RPMI8226 (cell line): ENCODE measurements at places on chromosomes 13 and 19.

GRCh38 chr19:3285647-3286176, 61.3 kb downstream of the CELF5 start:
- no peak for DNase-seq

DNA sequence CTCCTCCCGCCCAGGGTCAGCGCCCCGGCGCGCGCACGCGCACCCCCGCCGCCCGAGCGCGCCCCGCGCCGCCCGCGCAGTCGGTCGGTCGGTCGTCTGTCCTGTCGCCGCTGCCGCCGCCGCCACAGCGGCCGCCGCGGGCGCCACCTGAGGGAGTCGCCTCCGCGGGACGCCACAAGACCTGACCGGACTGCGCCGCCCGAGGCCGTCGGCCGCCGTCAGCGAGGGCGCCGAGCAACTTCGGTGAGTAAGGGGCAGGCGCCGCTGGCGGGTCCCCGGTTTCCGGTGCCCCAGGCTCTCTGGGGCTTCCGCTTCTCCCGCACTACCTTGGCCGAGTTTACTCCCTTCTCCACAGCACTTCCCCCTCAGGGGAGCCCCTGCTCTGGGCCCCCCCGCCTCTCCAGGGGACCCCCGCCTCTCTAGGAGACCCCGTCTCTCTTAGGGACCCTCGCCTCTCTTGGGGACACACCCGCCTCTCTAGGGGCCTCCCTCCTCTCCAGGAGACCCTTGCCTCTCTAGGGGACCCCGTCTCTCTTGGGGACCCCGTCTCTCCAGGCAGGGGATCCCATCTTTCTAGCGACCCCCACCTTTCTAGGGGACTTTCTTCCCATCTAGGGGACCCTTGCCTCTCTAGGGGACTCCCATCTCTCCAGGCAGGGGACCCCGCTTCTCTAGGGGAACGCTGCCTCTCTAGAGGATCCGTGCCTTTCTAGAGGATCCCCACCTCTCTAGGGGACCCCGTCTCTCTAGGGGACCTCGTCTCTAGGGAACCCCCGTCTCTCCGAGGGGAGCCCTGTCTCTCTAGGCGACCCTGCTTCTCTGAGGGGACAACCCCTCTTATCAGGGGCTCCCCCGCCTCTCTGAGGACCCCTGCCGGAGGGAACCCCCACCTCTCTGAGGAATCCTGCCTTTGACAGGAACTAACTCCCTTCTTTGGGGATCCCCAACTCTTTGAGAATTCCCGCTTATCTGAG, 19.3 kb upstream of the GATAD2A start:
- no peak for DNase-seq

DNA sequence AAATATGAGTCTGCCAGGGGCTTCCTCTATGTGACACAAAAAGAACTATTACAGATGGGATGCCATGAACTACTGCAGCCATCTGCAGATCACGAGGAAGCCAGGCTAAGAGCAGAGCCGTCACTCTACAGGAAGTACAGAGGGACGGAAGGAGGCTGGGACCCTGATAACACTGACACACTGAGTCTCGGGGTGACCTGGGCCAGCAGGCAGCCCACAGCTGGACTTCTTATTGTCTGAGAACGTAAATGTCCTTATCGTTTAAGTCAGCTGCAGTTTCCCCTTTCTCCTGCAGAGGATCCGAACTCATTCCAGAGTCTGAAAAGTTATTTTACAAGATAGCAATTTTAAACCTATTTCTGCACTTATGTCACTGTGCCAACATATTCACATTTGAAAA, 20.7 kb downstream of the PARP4 start:
- no peak for DNase-seq

- no peak for DNase-seq
Measured at GRCh38 chr19:48466561-48467325, 2.4 kb upstream of the CYTH2 start.

DNA sequence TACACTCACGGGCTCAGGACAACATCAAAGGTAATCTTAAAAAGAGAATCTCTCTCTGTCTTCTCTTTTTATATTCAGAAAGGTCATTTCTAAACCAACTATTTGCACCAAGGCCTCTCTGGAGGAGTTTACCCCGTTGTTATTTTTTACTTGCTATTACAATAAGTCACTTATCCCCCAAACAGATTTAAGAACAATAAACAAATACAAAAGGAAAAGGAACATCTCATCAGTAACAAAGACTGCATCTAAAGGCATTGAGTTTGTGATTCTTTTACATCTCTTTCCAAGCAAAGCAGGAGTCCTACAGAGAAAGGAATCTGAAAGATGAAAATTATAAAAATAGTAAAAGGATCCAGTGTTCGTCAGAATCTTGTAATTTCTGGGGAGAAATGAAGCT, 75.4 kb downstream of the GGACT start:
- DNase-seq = no peak

- DNase-seq = no peak
Measured at GRCh38 chr13:26343816-26344215, 89.9 kb downstream of the CDK8 start.

- DNase-seq = no peak
Measured at GRCh38 chr19:28386470-28386869, 826.5 kb downstream of the UQCRFS1 start.

DNA sequence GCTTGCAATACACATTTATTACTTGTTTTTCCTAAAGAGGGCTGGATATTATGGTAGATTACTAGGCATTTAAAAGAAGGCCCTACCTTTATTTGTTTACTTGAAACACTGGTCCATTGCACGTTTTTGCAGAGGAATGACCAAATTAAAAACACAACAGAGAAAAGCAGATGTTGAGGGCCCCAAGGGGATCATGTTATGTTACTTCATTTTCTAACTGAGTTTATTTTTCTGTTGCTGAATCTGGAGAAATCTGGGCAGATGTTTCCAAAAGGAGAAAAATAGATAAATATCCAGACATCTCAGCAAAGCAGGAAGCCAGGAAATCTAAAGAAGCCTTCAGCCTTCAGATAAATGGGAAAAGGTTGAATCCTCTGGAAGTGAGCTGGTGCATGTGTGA, 353.0 kb downstream of the NDFIP2 start:
- no peak for DNase-seq

GRCh38 chr19:28065026-28065425, 1147.9 kb downstream of the UQCRFS1 start:
- no peak for DNase-seq

DNA sequence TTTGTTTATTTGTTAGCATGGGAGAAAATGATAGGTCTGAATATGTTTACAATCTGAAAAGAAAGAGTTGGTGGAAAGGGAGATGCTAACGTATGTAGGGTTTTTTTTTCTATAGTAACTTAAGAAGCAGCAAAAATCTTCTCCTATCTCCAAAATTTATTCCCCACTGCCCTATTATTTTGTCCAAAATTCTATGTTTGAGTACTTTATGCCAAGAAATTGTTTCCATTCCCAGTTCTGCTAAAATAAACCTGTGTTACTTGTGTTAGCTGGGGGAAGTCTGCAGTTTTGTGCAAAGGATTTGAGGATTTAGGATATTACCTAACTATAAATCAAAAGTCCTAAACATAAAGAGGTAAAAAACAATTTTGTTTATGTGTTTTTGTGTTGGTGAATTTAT, 2770.4 kb upstream of the PCDH20 start:
- DNase-seq = no peak
